ENCODE measurements at places on chromosomes 6 and 20.
A peak's percentile ranks its signal among the peaks of the same experiment; 100 is the strongest.

DNA sequence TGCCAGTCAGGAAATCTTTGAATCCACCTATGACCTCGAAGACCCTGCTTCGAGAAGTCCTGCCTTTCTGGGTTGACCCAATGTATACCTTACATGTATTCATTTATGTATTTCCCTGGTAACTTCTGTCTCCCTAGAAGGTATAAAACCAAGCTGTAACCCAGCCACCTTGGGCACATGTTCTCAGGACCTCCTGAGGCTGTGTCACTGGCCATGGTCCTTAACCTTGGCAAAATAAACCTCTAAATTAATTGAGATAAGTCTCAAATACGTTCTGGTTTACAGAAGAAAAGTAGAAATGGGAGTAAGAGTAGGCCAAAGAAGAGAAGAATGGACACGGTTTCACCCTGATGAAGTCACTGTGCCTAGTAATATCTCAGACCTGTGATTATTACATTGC, 30.0 kb upstream of the PPP1R3G start:
- DNase-seq, result no peak

DNA sequence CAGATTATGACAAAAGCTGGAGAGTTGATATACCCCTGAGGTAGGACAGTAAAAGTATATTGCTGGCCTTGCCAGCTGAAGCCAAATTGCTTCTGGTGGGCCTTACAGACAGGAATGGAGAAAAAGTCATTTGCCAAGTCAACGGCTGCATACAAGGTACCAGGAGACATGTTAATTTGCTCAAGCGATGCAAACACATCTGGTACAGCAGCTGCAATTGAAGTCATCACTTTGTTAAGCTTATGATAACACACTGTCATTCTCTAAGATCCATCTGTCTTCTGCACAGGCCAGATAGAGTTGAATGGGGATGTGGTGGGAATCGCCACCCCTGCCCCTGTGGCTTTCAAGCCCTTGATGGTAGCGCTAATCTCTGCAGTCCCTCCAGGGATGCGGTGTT, 40.4 kb upstream of the POPDC3 start:
- no peak for DNase-seq

DNA sequence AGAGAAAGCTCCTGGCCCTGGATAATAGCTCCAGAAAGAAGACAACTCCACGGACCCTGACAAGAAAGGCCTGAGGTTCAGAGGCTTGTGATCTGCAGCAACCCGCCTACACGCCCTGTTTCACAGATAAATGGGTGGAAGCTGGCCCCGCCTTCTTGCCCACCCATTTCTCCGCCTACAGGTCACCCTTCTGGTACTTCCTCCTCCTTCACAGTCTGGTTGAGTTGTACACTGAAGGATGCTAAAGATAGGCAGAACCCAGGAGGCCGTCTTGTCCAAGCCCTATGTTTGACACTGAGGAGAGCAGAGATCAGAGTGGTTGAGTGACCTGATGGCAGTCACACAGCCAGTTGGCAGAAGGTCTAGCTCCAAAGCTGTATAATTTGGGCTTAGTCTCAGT, 34.2 kb upstream of the MDGA1 start:
- no peak for DNase-seq

- no peak for DNase-seq
Measured at GRCh38 chr6:148451690-148452089, 109.1 kb downstream of the SASH1 start.

GRCh38 chr6:160036790-160037206, 67.9 kb downstream of the IGF2R start:
- DNase-seq, result peak; percentile 85

- DNase-seq, result no peak
Measured at GRCh38 chr6:8743170-8743745, 307.9 kb upstream of the SLC35B3 start.

- peak; percentile 48 for DNase-seq
Measured at GRCh38 chr6:26554697-26555504, 16.7 kb downstream of the HMGN4 start.

DNA sequence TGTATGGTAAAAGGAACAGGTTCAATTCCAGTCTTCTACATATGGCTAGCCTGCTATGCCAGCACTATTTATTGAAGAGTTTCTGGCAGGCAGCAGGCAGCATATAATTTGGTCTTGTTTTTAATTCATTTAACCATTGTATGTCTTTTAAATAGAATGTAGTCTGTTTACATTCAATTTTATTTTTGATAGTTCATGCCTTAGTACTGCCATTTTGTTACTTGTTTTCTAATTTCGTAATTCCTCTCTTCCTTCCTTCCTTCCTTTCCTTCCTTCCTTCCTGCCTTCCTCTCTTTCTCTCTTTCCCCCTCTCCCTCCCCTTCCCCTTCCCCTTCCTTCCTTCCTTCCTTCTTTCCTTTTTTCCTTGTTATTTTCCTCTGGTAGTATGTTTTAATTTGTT, 17.6 kb upstream of the OR2J2 start:
- no peak for DNase-seq

- peak; percentile 50 for DNase-seq
Measured at GRCh38 chr6:105988321-105988720, 97.8 kb upstream of the PRDM1 start.

- DNase-seq, result peak; percentile 9
Measured at GRCh38 chr6:135179372-135179771, 1.7 kb upstream of the MYB start.

DNA sequence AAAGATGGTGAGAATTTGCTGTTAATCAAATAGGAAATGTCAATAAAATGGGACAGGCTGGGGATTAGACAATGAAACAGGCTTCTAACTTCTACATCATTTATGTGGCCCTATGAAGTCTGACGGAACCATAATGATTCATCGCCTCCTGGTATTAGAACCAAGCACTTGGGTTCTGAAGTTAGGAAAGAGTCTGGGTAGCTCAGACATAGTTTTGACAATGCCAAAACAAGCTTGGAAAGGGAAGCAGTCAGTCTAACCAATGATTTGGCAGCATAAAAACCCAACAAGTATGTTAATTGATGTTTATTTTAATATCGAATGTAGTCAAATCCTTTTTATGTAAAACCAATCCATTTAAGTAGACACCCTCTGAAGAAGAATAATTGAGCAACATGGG, 160.8 kb upstream of the RSPO3 start:
- no peak for DNase-seq

- no peak for DNase-seq
Measured at GRCh38 chr6:46642928-46643751, 9.5 kb downstream of the CYP39A1 start.

DNA sequence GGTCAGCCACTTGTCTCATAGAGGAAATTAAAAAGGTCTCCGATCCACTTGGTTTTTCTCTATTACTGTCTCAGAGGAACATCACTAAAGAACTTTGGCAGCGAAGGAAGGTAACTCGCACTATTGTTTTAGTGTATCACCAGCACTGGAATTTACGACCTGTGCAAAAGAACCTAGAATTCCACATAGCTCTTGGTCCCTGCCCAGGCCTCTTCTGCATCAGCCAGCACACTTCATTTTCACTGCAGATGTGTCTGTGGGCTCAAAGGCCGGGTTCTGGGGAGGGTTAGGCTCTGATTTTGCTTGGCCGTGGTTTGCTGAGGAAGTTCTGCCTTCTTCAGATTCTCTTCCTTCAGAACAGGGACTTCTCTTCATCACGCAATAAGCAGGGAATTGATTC, 102.8 kb upstream of the TMEM181 start:
- DNase-seq, result peak; percentile 40

- peak; percentile 94 for DNase-seq
Measured at GRCh38 chr6:111985202-111985731, 68.6 kb upstream of the CCN6 start.

DNA sequence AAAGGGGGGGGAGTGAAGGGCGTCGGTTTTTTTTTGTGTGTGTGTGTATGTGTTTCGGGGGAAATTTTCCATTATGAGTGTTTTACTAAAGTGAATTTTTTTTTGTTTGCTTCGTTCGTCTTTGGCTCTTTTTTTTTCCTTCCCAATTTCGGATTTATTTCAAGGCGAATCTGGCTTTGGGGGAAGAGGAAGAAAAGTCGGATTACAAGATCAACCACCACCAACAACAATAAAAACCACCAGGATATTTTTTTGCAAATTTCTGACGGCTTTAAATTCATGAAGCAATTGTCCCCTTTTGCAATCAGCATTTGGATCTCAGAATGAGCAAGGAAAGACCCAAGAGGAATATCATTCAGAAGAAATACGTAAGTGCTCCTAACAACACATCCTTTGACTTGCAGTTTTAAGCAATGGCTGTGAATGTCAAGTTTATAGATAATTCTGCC, 372 bp downstream of the JARID2 start:
- DNase-seq, result no peak

DNA sequence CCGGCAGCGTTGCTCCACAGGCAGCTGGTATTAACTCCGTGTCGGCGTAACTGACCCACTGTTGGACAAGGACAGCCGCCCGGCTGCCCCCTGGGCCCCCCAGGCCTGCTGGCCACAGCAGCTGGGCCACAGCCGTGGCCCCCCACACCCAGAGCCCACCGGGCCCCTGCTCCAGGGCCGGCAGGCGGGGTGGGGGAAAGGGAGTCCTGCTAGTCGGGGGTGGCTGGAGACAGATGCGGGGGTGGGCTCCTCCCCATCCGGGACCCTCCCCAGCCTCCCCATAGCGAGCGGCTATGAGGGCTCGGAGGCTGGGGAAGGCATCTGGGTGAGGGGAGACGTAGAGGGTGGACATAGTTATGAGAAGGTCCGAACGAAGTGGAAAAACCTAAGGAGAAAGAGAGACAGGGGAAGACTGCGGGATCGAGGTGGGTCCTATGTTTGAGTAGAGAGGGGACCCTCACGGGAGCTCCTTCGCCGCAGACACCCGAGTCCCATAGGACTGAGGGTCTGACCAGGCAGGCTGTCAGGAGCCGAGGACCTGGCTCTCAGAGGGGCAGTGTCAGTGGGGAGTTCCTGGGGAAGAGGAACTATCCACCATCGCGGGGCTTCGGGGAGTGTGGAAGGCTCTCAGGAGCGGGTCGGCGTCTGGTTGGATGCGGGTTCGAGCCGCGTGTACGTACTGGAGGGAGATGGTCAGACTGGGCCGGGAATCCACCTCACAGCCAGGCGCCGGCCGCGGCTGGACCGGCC, 511 bp downstream of the VARS1 start:
- no peak for DNase-seq

DNA sequence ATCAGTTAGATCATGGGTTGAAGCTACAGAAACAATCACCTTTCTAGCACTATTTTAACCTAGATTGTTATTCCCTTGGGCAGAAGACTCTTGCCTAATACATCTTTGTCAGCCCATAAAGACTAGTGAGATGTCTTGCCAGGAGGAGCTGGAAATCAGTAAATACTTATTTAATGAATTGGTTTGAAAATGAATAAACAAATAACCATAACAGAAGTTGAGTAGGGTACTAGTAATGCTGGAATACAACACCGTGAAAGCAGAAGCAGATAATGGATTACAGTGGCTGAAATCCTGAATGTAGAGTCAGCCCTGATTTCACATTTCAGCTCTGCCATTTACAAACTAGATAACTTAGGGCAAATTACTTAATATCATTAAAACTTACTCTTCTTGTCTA, 236.1 kb downstream of the PACRG start:
- peak; percentile 72 for DNase-seq

DNA sequence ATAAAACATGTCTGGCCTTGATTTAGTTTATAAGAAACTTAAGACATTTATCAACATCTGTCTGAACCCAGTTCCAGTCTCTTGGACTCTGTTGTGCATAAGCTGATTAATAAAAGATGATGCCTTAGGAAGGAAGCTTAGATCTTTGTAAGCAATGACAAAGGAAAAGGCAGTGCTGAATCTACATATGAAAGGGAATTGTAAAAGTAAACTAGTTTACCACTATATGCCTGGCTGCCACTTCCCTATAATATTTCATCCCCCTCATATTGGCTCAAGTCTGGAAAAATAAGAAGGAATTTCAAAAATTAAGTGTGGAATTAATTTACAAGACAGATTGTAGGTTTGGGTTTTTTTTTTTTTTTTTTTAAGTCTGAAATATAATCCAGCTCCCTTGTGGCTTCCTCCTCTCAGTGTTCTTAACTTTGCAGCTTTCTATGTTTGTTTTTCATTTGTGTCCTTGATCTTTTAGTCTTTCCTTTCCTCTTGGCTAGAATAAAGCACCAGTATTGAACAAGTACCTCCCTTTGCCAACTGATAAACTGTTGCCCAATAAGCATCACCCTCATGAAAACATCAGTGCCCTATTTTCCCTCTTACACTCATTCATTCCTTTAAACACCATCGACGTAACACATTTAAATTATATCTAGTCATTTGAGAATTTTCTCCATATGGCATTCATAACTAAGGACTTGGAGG, 146.7 kb upstream of the TBX18 start:
- peak; percentile 33 for DNase-seq

GRCh38 chr6:131778169-131778568, 29.7 kb upstream of the ENPP1 start:
- DNase-seq, result peak; percentile 18

DNA sequence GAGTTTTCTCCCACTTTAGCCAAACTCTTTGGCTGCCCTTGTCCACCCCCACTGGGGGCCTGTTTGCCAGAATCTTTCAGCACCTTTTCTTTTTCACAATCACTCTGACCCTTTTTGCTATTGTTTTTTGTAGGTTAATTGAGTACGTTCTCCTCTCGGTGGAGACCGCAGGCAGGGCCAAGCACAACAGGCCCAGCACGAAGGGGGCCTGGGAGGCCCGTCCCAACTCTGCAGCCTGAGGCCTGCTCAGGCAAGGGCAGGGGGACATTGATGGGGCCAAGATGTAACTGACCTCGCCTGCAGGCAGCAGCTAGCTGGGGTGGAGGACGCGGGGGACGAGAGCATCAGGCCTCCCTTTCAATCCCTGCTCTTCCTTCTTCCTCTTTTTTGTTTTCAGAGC, 47.7 kb downstream of the SLC2A10 start:
- DNase-seq, result no peak

DNA sequence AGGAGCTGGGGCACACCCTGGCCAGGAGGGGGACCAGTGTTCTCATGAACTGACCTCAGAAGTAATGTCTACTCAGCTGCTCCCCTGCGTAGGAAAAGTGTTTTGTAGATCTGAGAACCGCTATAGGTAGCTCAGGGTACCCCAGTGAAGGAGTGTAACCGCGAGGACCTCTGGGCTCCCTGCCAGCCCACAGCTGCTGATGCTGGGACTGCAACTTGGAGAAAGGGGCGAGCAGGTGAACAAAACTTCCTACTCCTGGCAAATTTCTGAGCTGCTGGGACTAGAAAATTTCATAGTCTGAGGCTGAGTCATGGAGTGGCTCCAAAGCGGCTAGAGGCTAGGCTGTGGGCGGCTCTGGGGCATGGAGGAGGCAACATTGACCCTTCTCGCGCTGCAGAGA, 51.9 kb downstream of the PYGB start:
- no peak for DNase-seq

DNA sequence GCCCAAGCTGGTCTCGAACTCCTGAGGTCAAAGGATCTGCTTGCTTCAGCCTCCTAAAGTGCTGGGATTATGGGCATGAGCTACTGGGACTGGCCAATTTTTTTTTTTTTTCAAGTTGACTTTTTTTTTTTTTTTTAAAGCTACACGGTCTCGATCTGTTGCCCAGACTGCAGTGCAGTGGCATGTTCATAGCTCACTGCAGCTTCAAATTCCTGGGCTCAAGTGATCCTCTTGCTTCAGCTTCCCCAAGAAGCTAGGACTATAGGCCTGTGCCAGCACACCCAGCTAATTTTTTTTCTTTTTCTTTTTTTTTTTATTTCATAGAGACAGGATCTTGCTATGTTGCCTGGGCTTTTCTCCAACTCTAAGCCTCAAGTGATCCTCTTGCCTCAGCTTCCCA, 59.5 kb downstream of the NCOA3 start:
- DNase-seq, result no peak

Data from foreskin fibroblast (primary cell).